ENCODE measurements at places on chromosomes 7 and 10.
A peak's percentile ranks its signal among the peaks of the same experiment; 100 is the strongest.

DNA sequence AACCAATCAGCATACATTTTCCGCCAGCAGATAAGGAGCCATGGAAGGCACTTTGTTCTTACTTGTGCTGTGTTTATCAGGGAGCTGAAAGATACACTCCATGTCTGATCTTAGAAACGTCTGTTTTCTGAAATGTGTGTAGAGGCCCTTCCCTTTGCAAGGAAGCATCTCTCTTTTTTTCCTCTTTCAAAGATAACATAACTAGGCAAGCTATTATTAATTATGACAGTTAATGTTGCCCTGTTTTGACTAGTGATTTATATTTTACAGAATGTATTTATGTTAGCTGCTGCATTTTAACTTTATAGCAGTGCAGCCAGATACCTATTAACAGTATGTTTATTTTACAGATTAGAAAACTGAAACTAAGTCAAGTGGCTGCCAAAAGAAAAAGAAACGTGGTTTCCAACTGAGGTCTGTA, 683.2 kb upstream of the IGFBP3 start:
- DNase-seq, result no peak

DNA sequence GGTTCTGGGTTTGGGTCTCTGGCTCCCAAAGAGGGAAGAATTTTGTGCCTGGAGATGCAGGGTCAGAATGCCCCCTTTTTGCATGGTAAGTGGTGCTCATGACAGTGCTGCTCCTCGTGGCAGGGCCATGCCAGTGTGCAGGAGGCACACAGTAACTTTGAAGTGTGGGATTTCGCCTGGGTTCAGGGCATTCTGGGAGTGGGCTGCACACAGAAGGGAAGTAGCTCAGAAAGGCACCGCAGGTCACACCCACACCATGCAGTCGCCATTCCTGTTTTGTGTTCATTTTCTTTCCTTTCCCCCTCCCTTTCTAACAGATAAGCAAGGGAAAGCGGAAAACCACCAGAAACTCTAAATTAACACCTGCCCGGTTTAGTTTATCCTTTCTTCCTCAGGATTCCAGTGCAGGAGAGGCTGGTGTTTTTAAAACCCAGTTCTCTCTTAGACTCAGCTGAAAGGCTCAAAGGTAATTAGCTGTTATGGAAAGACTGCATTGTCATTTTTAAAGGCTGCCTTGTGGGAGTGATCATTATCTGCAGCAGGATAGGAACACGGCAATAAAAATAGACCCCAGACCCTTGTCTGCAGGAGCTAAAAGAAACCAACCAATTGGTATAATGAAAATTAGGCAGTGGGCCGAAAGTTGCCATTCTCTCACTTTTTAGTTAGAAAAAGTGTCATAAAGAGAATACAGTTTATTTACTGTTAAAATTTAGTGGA, 50.2 kb downstream of the EEPD1 start:
- DNase-seq, result no peak

- no peak for DNase-seq
These were observed 68.3 kb upstream of the DNAJB6 start for GRCh38 chr7:157268540-157268939.

DNA sequence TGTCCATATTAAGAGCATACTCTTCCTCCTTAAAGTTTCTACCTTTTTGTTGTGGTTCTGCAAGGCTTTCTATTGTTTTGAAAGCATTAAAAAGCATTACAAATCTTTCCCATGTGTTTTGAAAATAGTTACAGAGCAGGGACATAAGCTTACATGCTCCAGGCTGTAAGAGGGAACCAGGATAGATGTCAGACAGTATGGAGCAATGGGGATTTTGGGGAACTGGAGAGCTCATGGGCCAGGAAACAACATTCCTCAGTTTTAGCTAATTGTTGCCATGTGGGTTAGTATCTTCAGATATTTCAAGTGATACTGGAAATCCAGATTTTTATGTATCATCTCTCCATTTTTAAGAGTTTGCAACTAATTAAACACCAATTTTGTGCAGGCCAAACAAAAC, 3.5 kb downstream of the MDFIC start:
- no peak for DNase-seq

DNA sequence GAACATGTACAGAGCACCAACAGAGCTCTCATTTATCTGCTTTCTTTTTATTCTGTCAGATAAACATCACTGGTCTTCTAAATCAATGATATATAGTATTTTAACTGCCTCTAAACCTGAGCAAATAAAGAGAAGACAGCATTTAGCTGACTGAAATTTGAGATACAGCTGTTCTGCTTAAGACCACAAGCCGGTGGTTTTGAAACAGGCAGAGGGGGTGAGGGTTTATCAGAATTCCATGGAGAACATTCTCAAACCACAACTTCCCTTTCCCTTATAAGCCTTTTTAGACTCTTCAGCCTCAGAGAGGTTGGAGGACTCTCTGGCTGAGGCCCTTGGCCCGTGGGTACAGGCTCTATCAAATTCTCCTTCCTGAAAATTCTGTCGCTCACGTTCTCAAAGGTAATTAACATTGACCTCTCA, 87.4 kb upstream of the RSU1 start:
- DNase-seq, result peak; percentile 38

DNA sequence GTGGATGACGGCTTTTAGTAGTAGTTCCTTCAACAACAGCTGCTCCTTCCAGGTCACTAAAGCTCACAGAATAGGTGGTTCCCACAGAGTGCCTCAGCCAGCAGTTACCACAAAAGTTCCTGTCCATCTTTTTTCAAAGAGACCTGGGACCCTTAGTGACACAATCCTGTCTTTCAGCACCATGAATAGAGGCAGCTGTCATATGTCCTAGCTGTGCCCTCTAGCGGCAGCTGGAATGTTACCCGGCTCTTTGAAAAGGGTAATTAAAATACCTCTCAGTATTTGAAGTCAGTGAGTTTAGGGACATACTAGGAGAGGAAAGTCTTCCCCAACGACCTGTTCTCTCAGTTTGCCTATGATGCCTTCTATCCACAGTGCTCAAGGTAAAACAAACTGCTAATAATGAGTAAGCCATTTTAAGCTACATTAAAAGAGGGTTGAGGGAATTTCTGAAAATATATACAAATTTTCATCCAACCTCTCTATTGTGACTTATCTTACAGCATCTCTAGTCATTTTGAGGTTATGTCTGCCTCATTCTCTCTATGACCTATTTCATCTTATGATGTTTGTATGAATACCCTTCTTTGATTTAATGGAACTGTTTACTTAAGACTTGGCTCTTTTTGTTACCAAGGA, 290.8 kb downstream of the NXPH1 start:
- DNase-seq, result no peak

- no peak for DNase-seq
These were observed 12.5 kb downstream of the GDI2 start for GRCh38 chr10:5800782-5801181.

GRCh38 chr10:99560277-99561126, 27.8 kb downstream of the NKX2-3 start:
- DNase-seq, result peak; percentile 54

DNA sequence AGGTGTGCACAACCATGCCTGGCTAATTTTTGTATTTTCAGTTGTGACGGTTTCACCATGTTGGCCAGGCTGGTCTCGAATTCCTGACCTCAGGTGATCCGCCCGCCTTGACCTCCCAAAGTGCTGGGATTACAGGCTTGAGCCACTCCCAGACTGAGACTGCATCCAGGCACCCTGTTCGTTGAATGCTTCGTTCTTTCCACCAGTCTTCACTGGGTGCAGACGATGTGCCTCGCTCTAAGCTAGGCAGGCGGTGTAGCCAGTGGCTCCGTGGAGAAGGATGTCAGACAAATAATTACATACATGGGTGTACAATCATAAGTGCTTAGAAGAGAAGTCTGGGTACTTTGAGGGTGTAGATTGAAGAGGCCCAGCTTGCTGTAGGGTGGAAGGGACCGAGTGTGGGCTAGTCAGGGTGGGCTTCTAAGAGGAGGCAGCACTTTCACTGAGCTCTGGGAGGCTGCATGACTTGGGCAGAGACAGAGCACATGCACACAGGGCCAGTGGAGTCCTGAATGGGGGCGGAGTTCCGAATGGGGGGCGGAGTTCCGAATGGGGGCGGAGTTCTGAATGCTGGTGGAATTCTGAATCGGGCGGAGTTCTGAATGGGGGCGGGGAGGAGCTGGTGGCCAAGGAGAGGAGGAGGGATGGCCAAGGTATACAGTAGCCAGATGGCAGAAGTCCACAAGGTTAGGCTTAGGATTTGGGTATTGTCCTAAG, 74.3 kb downstream of the COL26A1 start:
- peak; percentile 34 for DNase-seq

- peak; percentile 77 for DNase-seq
These were observed 216.2 kb downstream of the AUTS2 start for GRCh38 chr7:69814421-69814962.

DNA sequence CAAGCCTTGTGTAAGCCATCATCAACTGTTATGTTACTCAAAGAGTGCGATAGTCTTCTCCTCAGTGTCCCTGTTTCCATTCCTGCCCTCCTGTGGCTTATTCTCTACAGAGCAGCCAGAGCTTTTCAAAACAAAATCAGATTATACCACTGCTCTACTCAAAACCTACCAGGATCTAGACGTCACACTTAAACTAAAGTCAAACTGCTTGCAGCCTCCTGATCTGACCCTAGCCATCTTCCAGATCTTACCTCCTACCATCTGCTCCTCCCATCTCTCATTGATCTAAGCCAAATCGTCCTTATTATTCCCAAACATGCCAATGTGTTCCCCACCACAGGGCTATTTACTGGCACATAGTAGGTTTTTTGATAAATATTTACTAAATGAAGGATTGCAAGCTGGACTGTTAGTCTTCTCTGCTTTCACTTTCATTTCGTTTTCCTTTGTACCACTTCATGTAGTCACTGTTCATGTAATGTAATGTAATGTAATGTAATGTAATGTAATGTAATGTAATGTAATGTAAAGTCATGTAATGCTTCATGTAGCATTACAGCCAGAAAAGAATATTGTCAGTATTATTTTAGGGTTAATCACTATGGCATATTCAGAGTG, 116.1 kb downstream of the GPR37 start:
- no peak for DNase-seq

DNA sequence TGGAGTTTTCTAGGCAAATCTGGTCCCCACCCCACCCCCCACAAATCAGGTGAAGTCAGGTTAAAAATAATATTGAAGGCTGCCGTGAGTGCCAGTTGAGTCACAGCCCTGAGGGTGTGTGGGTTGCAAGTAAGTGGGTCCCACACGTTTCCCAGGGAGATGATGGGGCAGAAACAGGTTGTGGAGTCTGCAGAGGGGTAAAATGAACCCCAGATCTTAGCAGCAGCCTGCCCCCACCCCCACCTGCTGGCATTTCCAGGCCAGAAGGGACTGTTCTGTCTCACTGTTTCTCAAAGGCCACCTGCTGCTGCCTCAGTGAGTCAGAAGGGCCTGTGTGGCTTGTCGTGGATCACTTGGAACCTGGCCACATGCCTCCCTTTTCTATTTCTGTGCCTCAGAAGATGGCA, 59.8 kb upstream of the SMNDC1 start:
- no peak for DNase-seq

- DNase-seq, result no peak
These were observed 46.8 kb downstream of the NRAP start for GRCh38 chr10:113617086-113617485.

- no peak for DNase-seq
These were observed 1.6 kb downstream of the MSRB2 start for GRCh38 chr10:23096802-23097549.

DNA sequence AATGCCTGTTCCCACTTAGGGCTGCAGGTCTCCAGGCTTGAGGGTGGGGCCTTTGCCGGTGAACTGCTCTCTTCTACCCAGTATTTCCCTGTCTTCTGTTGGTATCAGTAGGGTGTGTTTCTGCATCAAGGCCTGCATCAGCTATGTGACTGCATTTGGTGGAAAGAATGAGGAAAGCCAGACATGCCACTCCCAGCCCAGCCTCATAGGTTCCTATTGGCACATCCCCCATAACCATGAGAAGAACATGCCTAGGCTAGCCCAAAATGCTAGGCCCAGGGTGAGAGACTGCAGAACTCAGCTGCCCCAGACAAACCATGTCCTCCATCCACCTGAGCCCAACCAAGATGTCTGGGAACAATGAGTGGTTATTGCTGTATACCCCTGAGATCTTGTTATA, 380.3 kb upstream of the ADARB2 start:
- DNase-seq, result no peak

- peak; percentile 90 for DNase-seq
These were observed 39.4 kb downstream of the PLXNA4 start for GRCh38 chr7:132536654-132537395.

- DNase-seq, result no peak
These were observed 113.3 kb upstream of the JCAD start for GRCh38 chr10:30172673-30173072.

DNA sequence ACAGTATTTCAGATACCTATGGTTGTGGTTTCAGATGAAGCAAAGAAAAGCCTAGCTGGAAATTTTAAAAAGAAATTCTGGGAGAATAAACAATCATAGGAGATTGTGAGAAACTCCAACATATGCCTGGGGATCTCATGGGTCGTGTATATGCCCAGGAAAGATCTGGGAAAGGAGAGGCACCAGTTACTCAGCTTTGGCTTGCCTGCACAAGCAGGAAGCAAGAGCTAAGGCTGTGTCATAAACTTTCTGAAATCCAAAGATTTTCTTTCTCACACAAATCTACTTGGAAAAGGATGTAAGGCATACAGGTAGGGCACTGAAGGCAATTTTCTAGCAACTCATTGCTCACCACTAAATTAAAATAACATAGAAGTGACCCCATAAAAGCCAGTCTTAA, 373.6 kb downstream of the CDC14C start:
- DNase-seq, result no peak

- no peak for DNase-seq
These were observed 56.2 kb downstream of the JMJD1C start for GRCh38 chr10:63409465-63410027.

DNA sequence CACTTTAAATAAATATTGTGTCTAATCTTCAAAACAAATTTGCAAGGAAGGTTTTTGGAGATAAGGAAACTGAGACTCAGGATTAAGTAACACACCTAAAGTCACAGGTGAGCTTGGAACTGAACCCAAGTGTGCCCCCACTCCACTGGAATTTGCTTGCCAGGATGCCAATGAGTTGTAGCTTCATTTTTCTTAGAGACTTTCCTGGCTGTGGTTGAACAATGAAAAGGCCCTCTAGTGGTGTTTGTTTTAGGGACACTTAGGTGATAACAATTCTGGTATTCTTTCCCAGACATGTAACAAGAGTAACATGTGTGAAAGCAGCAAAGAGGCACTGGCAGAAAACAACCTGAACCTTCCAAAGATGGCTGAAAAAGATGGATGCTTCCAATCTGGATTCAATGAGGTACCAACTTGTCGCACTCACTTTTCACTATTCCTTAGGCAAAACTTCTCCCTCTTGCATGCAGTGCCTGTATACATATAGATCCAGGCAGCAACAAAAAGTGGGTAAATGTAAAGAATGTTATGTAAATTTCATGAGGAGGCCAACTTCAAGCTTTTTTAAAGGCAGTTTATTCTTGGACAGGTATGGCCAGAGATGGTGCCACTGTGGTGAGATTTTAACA, 1.5 kb downstream of the IL6 start:
- peak; percentile 46 for DNase-seq

DNA sequence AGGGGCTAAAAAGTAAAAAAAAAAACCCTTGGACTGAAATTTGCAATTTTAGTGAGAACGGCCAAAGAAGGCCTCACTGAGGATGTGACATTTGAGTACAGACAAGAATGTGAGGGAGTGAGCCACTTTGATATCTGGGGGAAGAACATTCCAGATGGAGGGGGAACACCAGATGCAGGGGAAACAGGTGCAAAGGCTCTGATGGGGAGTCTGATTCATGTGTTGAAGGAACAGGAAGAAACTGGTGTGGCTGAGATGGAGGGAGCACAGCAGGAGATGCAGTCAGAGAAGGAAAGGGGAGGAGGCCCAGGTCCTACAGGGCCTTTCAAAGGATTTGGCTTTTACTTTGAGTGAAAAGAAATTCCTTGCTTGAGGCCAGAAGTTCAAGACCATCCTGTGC, 615.7 kb upstream of the NRP1 start:
- DNase-seq, result no peak

- DNase-seq, result peak; percentile 72
These were observed 591 bp downstream of the UBE2H start for GRCh38 chr7:129952086-129952652.

Measured in osteoblast (primary cell).